ENCODE measurements at places on chromosomes 11 and 22.

DNA sequence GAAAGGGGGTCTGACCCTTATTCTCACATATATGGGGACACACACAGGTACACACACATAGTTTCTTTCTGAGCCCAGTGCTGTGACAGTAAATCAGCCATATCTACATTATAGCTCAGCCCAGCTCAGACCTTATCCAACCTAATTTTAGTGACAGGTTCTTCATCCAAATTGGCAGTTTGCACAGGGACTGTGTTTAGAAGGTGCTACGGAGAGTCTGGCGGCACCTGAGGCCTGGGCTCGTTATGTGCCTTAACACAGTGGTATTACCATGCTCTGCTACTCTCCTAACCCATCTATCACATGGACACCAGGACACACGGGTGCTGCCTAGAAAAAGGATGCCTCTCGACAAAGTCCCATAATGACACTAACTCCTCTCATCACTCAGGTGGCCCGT lies 109.3 kb downstream of the GALNT18 start:
- no peaks in the 10 kb centered on the region for H3K27me3 ChIP-seq
- H3K27ac ChIP-seq: no peak overlapping the region
- DNase-seq: no peak
- no peak overlapping the region for H3K4me3 ChIP-seq

- H3K27me3 ChIP-seq: no peaks in the 10 kb centered on the region
- no peaks in the 10 kb centered on the region for H3K36me3 ChIP-seq
- no peaks in the 10 kb centered on the region for H3K4me1 ChIP-seq
- H3K4me3 ChIP-seq: no peak overlapping the region
- DNase-seq: no peak
- no peak overlapping the region for H3K27ac ChIP-seq
These were observed 61.9 kb upstream of the RDX start for GRCh38 chr11:110358336-110358735.

GRCh38 chr11:96090711-96091110 lies 166.8 kb upstream of the MTMR2 start:
- DNase-seq: no peak
- no peak overlapping the region for H3K4me3 ChIP-seq
- no peak overlapping the region for H3K27ac ChIP-seq
- no peaks in the 10 kb centered on the region for H3K27me3 ChIP-seq
- peaks cover 27% of the 10 kb centered on the region for H3K4me1 ChIP-seq

- H3K4me1 ChIP-seq: peaks cover 35% of the 10 kb centered on the region
- no peak for DNase-seq
- no peak overlapping the region for H3K4me3 ChIP-seq
- no peaks in the 10 kb centered on the region for H3K36me3 ChIP-seq
- H3K27ac ChIP-seq: no peak overlapping the region
- H3K27me3 ChIP-seq: no peaks in the 10 kb centered on the region
These were observed 7.2 kb downstream of the POLD4 start for GRCh38 chr11:67345920-67346819.

GRCh38 chr11:95487391-95487790 lies 256.4 kb upstream of the SESN3 start:
- no peaks in the 10 kb centered on the region for H3K27me3 ChIP-seq
- no peaks in the 10 kb centered on the region for H3K36me3 ChIP-seq
- H3K4me1 ChIP-seq: no peaks in the 10 kb centered on the region

- H3K4me3 ChIP-seq: peak overlapping the region; percentile 45
- H3K36me3 ChIP-seq: no peaks in the 10 kb centered on the region
- no peaks in the 10 kb centered on the region for H3K27me3 ChIP-seq
- peaks cover 29% of the 10 kb centered on the region for H3K4me1 ChIP-seq
- peak; percentile 8 for DNase-seq
These were observed 456 bp upstream of the PARVB start for GRCh38 chr22:44023404-44024287.

- no peak for DNase-seq
- peaks cover 23% of the 10 kb centered on the region for H3K36me3 ChIP-seq
- H3K4me3 ChIP-seq: no peak overlapping the region
These were observed 32.6 kb downstream of the IGHMBP2 start for GRCh38 chr11:68936358-68936636.

- no peak for DNase-seq
- H3K36me3 ChIP-seq: no peaks in the 10 kb centered on the region
These were observed 71.9 kb upstream of the PPARA start for GRCh38 chr22:46078241-46079092.

- peaks cover 65% of the 10 kb centered on the region for H3K36me3 ChIP-seq
- no peak for DNase-seq
- H3K27ac ChIP-seq: no peak overlapping the region
These were observed 6.0 kb downstream of the RPL3 start for GRCh38 chr22:39313258-39314001.

All from CD4-positive, alpha-beta memory T cell (primary cell).